HAP-1 (cell line): ENCODE measurements at places on chromosomes 3 and 15.
A peak's percentile ranks its signal among the peaks of the same experiment; 100 is the strongest.

GRCh38 chr3:10195366-10196089, 30.8 kb downstream of the IRAK2 start:
- DNase-seq = no peak

DNA sequence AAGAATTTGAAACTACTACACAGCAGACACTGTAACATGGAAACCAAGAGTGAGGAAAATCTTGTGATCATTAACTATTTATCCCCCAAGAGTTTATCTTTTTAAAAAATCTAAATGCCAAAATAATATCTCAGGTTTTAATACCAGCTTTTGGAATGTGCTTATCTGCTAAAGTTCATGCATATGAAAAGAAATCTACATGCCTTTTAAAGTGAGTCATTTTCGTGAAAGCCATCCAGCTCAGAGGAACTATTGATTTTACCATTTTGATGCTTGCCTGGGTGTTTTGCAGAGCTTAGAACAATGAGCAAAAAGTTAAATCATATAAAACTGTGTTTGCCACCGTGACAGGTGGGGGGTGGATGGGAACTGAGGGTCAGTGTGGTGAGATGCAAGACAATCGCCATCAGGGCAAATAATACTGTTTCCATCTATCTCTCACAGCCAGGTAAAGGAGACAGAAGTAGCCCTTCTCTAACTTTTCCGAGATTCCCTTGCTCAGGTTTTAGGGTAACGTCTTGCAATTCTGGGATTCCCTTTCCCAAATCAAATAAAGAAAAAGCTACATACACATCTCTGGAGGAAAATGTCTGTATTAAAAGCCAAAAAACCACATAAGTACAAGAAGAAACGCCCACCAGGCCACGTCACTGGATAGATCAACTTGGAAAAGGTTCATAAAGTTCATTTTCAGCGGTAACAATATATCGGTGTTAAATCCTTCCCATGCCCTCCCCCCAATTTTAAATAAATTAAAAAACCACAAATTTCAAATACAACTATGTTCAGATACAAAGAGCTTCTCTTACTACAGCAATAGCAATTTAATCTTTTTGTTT, 2.0 kb downstream of the TMEM158 start:
- DNase-seq = peak; percentile 52

GRCh38 chr3:37179144-37179967, 5.0 kb upstream of the LRRFIP2 start:
- no peak for DNase-seq

GRCh38 chr15:92714077-92714476, 58.5 kb upstream of the FAM174B start:
- peak; percentile 74 for DNase-seq
